ENCODE measurements at places on chromosomes 11 and 22. TPM values are rescaled to one million over a fixed set of nuclear protein-coding genes. Genes with fewer than 3 reads are reported as not detected.
A peak's percentile ranks its signal among the peaks of the same experiment; 100 is the strongest.

- DNase-seq: no peak
These were observed 31.9 kb downstream of the ATG13 start for GRCh38 chr11:46649180-46649738.

- no peak for DNase-seq
These were observed 53.1 kb downstream of the SHANK2 start for GRCh38 chr11:71199226-71199820.

DNA sequence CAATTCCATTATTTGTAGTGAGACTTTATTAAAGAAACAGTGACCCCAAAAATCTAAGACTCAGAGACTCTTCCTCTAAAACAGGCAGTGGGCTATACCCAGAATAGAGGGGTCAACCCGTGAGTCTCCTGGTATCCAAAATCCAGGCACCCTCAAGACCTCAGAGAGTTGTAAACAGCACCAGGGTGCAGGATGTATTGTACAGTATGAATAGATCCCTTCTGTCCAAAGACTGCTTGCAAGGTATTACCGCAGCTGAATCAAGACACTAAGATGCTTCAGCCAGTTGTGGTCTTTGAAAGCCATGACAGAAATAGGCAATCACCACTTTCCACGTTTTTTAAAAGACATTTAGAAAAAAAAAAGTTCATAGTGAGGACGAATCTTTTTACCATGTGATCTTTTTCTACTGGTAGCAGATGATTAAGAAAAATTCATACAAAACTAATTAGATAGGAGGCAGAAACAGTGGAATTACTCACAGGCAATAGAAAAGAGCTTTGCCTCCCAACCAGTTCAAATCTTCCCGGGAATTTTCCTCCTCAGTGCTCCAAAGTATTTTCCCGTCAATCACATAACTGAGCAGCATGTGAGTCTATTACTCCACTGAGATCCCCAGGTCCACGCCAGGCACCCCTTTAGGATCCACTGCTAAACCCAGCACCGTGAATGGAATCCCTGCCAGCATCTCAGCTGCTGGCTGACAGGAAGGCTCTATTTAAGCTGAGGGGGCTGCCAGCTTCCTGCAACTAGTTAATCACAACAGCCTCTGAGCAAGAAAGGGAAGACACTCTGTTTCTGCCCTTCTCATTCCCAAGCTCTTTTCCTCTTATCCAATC lies 113.1 kb downstream of the ETS1 start:
- DNase-seq: peak; percentile 59

The MS4A12 gene
- not detected for total RNA-seq

- DNase-seq: no peak
These were observed 6.4 kb downstream of the MUC5AC start for GRCh38 chr11:1163911-1164735.

DNA sequence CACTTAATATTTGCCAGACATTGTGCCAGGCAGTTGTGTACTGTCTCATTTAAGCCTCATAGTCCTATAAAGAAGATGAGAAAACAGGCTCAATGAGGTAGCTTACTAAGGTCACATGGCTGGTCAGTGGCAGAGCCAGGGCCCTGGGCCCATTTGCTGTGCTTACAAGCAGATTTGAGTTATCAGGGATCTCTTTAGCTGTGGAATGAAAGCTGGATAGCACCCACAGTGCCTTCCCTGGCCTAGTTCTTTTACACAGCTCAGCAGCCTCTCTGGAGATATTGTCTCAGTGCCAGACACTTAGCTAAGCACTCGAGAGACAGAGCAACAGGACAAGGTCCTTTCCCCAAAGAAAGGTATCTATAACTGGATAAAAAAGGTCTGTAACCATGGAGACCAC lies 6.1 kb downstream of the TMEM86A start:
- DNase-seq: no peak

GRCh38 chr11:76251226-76251575 lies 44.9 kb upstream of the WNT11 start:
- DNase-seq: no peak

The FXYD6 gene
- total RNA-seq: not detected

DNA sequence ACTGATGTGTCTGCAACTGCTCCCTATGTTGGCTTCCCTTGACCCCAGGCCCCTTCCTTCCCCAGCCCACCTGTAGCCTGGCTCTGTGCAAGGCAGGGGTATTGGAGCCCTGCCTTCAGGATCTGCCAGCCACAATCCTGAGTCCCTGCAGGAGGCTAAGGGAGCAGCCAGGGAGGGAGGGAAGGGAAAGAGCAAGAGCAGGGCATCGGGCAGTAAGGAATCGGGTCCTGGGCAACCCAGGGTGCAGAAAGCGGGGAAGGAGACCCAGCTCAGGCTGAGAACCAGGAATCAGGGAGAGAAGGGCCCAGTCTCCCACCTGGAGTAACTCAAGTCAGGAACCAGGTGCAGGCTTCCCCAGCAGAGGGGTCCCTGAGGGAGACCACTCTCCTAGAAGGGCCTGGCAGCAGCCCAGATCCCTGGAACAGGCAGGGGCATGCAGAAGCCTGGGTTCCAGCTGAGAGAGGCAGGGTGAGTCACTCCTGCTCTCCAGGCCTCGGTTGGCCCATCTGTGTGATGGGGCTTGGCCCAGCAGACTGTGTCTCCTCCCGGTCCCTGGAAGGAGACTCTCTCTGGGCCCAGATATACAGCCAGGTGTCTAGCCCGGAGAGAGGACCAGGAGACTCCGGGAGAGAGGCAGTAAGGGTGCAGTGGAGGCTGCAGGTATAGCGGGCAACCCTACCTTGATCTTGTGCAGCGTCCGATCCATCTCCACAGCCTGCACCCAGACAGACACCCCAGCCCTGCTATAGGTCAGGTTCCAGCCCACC lies 13.4 kb downstream of the STARD10 start:
- no peak for DNase-seq

The SEZ6L gene
- total RNA-seq: not detected

GRCh38 chr11:87012673-87013072 lies 25.1 kb upstream of the TMEM135 start:
- no peak for DNase-seq

- DNase-seq: no peak
These were observed 26.8 kb upstream of the JAM3 start for GRCh38 chr11:134041791-134042696.

DNA sequence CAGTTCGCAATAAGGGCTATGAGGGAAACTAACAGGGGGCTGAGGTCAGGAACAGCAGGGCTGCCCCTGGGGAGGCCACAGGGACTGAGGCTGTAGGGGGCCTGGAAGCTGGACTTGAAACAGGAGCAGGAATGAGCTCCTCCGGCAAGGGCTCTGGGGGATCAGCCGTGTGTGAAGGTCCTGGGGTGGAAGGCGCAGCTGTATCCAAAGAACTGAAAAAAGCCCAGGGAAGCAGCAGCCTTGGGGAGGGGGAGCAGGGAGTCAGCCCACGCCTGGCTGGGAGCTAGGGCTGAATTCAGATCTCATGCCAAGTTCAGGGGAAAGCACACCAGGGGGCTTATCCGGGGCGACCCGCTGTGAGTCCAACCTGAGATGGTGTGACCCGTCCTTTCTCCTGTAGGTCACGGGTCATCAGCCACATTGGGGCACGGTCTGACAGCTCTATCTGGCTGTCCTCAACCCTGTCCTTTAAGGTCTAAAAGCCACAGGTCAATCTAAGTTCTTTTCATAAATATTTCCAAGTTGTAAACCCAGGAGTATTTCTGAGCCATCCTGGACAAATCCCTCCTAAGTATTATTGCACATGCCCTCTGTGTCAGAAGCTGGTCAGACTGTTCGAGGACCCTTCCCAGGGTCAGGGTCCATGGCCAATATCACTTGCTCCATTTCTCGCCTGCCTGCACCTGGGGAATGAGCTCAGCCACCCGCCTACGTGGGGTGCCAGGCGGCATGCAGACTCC lies 18.0 kb downstream of the TP53AIP1 start:
- DNase-seq: no peak

DNA sequence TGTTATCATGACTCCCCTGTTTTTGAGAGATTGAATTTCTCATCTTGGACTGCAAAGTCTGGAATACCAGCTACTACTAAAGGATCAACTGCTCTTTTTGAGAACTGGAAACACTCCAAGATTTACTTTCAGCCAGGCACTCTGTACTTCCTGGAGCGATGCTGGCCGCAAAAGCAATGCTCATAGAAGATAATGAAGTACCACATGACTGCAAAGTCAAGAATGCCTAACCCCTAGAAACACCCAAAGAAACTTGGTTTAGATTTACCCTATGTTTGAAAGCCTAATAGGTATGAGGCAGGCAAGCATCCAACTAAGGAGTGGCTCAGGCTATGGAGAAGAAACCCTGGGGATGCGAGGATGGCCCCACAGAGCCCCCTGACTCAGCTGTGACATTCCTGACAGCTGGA lies 47.7 kb upstream of the ARHGAP20 start:
- DNase-seq: no peak

The JHY gene
- not detected for total RNA-seq

- DNase-seq: no peak
These were observed 18.5 kb upstream of the ATP5MG start for GRCh38 chr11:118382954-118383353.

- DNase-seq: no peak
These were observed 155.0 kb upstream of the TIMP3 start for GRCh38 chr22:32646476-32646875.

DNA sequence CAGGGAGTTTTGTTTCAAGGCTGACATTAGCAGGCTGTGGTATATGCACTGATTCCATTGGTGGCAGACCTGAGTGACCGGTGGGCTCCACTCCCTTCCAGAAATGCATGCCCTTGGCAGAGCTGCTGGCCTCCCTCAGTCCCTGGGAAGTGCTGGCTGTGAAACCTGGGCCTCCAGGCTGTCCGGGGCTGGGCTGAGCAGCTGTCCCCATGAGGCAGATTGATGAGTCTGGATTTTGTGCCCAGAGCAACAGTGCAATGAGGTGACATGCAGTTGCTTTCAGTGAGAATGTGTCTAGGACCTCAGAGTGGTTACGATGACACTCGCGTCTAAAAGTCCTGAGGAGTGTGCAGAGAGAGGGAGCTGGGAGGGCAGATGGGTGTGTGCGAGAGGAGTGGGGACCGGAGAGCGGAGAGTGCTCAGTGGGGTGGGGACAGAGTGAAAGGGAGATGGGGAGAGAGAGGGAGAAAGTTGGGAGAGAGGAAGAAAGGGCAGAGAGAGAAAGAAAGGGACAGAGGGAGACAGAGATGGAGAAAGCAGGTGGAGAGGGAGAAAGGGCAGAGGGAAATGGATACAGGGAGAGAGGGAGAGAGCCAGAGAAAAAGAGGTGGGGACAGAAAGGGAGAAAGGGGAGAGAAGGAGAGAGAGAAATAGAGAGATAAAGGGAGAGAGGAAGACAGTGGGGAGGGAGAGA lies 978.3 kb downstream of the BRD1 start:
- DNase-seq: no peak

GRCh38 chr11:58578136-58578634 lies 678 bp upstream of the ZFP91 start:
- DNase-seq: peak; percentile 97

GRCh38 chr22:17112491-17113042 lies 8.6 kb downstream of the TMEM121B start:
- DNase-seq: no peak

The PHLDA2 gene
- 0.50 TPM for total RNA-seq

The PYGM gene
- 2.4 TPM for total RNA-seq

The TRIM48 gene
- not detected for total RNA-seq

DNA sequence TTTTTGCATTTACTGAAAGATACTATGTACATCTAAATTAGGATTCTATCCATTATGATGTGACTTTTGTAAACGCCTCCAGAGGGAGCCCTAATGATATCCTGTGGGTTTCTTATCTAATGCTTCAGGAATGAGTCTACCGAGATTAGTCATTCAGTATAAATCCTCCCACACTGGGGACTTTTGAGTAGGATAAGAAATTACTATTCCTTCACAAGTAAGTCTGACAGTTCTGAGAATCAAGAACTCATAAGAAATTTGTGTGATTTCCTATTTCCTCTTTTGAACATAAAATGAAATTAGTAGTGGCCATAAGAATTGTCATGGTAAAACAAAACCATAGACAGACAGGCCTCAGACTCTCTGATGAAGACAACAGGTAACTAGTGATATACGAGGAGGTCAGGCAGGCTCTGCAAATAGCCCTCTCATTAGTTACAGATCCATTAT lies 10.0 kb upstream of the OR5M1 start:
- peak; percentile 11 for DNase-seq

DNA sequence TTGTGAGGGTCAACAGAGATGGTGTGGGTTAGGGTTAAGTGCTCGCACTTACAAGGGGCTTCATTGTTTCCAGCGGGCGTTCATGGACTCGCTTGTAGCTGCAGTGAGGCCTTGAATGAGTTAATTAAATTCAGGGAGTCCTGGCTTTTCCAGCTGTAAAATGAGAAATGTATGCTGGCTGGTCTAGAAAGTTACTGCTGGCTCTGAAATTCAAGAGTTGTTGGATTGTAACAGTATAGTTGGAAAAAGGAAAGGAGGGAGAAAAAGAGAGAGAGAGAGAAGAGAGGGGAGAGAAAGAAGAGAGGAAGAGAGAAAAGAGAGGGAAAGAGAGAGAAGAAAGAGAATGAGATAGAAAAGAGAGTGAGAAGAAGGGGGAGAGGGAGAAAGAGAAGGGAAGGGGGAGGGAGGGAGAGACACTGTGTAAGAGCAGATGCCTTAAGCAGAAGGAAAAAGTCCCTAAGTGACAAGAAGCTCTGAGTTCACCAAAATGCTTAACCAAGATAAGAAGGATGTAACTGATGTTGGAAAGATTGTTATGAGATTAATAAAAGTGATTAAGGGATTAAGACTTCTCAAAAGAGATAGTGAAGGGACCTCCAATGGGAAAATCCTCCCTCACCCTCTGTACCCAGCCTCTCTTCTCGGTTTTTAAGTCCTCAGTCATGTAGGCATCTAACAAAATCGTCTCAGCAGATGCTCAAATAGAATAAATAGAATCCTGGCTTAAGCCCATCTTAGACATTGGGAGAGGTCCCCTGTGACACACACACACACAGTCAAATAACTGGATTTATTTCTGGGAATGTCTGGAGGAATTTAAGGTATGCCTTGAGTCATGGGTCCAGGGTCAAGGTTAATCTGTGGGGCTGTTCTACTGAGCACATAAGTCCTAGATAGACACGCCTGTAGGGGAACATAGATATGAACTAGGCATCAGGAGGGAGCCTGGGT lies 477.9 kb downstream of the MIAT start:
- DNase-seq: no peak

- no peak for DNase-seq
These were observed 28.7 kb downstream of the SBF1 start for GRCh38 chr22:50445880-50446707.

All from OCI-LY7 (cell line).